Muscle of leg (tissue), 16 donors: ENCODE measurements at places on chromosomes 7 and 10.

GRCh38 chr10:29539412-29539811, 95.4 kb downstream of the SVIL start:
- no peak for DNase-seq

- peak; percentile 86 for DNase-seq
Observed at GRCh38 chr10:78188446-78188845, 154.8 kb downstream of the RPS24 start.

DNA sequence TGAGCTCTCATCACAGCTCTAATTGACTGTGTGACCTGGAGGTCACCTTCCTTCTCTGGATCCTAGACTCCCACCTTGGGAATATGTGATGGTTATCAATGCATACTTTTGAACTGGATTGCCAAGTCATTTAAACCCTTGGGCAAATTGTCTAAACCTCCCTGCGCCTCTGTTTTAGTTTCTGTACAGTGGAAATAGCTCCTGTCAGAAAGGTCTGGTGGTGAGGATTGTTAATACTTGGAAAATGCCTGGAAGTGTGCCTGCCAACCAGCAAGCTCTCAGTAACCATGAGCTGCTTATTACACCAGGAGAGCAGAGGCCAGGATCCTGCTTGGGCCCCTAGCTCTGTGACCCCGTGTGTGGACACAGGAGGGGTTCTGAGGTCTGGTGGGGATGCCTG, 108.7 kb upstream of the PPIF start:
- DNase-seq: no peak

DNA sequence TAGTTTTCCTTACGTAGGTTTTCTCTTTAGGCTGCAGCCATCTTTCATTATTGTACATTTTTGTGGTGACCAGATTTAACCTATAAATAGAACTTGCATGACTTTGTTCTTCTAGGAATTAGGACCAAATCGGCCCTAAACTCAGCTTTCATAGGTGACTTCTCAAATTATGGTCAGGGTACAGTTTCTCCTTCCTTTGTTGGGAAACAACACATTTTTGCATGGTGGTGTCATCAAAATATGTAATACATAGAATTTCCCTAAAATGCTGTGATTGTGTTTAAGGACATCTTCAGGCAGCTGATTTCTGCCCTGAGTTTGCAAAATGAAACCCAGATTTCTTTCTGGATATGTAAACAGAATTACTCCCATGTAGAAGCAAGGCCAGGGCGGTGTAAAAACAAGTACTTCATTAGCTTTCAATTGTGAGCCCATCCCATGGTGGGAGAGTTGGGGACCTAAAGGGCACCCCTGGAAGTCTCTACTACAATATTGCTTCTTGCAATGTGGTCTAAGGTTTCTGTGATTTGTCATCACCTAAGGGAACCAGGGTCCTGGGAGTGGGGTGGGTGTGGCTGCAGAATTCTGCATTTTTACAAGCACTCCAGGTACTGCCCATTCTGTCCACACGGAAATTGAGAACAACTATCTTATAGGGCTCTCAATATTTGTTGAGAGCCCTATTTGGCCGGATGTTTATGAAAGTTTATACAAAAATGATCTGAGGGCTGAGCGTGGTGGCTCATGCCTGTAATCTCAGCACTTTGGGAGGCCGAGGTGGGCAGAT, 121.0 kb upstream of the FAM171A1 start:
- DNase-seq: no peak

DNA sequence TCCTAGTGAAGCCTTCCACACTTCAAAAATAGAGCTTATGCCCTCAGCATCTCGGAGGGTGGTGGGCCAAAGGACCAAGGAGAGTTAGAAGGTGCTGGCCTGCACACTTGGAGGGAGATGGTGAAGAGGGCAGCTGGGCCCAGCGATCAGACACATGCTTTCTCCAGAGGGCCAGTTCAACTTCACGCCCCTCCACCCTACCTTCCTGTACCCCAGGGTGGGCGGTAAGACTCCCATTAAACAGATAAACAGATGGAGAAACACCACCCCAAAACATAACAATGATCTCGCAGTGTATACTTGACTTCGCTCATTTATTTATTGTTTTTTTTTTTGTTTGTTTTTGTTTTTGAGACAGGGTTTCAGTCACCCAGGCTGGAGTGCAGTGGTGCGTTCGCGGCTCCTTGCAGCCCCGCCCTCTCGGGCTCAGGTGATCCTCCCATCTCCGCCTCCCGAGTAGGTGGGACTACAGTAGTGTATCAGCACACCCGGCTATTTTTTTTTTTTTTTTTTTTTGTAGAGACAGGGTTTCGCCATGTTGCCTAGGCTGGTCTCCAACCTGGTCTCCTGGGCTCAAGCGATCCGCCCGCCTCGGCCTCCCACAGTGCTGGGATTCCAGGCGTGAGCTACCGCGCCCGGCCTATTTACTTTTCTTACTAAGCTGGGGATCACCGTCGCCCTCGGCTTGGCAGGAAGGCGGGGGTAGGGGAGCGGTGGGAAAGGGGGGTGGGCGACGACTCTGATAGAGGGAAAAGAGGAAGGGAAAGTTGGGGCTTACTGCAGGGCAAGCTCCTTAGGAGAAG, 1.8 kb downstream of the C10orf95 start:
- peak; percentile 59 for DNase-seq

- peak; percentile 27 for DNase-seq
Observed at GRCh38 chr10:31242902-31243301, 76.1 kb upstream of the ZEB1 start.

- DNase-seq: no peak
Observed at GRCh38 chr7:154583454-154583853, 419.5 kb downstream of the PAXIP1 start.

GRCh38 chr7:46155367-46155766, 234.3 kb upstream of the IGFBP3 start:
- no peak for DNase-seq

GRCh38 chr7:99839287-99840021, 11.6 kb downstream of the CYP3A43 start:
- no peak for DNase-seq

DNA sequence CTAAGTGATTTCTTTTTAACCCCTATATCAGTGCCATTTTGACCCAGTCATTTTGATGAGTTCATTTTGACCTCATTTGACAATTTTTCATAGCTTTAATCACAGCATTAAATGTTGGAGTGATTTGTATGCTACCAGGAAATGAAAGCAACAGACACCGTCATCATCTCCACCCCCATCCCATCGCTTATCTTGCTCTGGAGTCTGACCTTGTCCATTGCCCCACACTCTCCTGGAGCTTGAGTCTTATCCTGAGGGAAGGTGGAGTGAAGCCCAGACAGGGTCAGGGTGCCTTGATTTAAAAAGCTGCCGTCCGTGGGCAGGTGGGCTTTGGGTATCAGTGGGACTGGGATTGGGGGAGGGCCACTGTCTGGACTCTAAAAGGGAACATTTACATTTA, 94.7 kb upstream of the JCAD start:
- DNase-seq: no peak
